MCF 10A (cell line): ENCODE measurements at places on chromosomes 12 and 14.

DNA sequence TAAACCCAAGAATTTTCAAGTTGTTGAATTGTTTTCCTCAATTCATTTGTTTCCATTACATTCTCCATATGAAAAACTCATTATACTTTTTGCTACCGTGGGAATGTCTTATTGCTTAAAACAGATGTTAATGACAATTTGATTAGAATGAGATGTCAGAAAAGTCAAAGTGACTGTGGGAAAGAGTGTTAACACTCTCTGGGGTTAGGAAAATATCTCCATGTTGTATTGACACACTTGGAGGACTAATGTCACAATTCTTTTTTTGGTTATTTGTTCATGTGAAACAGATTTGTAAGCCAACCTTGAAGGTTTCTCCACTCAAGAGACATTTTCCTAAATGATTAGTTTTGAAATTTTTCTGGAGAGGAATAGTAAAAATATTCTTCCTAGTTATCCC lies 47.2 kb upstream of the CMAS start:
- H3K27me3 ChIP-seq: no peaks in the 10 kb centered on the region
- H3K36me3 ChIP-seq: no peaks in the 10 kb centered on the region
- H3K4me1 ChIP-seq: no peaks in the 10 kb centered on the region
- no peak overlapping the region for H3K27ac ChIP-seq
- no peak overlapping the region for H3K4me3 ChIP-seq

- no peak overlapping the region for H3K4me3 ChIP-seq
- no peak overlapping the region for H3K27ac ChIP-seq
- no peaks in the 10 kb centered on the region for H3K27me3 ChIP-seq
- H3K4me1 ChIP-seq: no peaks in the 10 kb centered on the region
- H3K36me3 ChIP-seq: peaks cover 45% of the 10 kb centered on the region
These were observed 172.7 kb downstream of the ANO6 start for GRCh38 chr12:45388545-45388944.

DNA sequence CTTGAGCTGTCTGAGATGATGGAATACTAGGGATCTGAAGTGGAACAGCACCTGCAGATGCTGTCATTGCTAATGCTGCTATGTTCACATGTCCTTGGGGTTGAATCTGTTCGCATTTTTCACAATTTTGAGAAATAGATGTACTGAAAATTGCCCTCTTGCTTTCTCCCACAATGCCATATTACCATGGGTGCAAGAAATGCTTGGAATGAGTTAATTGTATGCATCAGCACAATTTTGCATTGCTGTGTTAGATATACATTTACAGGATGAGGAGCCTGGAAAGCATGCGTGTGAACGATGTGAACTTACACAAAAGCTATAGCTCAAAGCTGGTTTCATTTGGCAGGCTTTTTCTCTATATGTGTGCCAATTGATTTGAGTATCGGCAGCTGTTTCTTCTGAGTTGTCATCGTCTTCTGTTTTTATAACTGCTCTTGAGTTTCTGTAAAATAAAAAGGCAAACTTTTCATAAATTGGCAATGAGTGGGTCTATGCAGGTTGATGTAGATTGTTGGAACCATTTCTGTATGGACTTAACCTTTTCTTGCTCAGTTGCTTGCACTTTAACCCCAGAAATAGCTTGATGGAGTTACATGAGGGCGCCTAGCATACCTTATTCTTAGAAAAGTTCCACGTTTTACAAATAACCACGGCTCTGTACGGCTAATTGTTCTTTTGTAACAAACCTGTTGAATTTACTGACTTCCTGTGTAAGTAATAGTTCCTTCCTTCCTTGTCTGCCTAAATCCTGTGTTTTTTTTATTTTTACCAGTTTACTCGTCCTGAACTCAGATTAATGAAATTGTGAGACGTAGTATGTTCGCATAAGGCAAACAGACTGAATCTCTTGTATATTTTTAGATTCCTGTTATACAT lies 105.9 kb downstream of the FGD4 start:
- DNase-seq: no peak
- peaks cover 14% of the 10 kb centered on the region for H3K36me3 ChIP-seq
- H3K27me3 ChIP-seq: no peaks in the 10 kb centered on the region
- H3K27ac ChIP-seq: peak overlapping the region; percentile 47

DNA sequence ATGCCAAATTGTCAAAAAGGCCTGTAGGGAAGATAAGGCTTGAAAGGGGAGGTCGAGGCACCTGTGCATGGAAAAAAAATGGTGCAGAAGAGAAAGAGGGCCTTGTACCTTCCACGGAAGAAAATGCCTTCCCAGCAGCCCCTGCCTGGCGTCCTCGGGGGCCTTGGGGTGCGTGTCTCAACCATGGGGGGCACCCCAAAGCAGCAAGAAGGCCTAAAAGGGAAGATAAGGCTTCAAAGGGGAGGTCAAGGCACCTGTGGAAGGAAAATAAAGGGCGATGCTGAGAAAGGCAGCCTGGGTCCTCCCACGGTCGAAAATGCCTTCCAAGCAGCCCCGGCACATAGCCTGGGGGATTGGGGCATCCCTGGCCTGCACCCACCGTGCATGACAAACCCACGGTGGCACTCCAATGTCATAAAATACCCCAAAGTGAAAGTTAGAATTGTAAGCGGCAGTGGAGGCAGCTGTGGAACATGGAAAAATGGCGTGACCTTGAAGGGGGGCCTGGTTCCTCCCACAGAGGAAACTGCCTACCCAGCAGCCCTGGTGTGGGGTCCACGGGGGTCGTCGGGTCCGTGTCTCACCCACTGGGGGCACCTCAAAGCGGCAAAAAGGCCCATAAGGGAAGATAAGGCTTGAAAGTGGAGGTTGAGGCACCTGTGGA lies 275.0 kb downstream of the ALG10 start:
- no peak overlapping the region for H3K27ac ChIP-seq
- no peaks in the 10 kb centered on the region for H3K36me3 ChIP-seq
- no peak overlapping the region for H3K4me3 ChIP-seq
- no peaks in the 10 kb centered on the region for H3K27me3 ChIP-seq
- no peaks in the 10 kb centered on the region for H3K4me1 ChIP-seq

GRCh38 chr12:52493172-52493571 lies at the start of gene KRT6A:
Gene KRT6A, minus strand, starts transcription at chr12:52493257. Its CDS starts 69 bp downstream, at chr12:52493188.
- peak; percentile 90 for DNase-seq
- H3K4me3 ChIP-seq: peak within 1 kb of the TSS; percentile 93
- H3K4me1 ChIP-seq: peaks cover 61% of the 10 kb centered on the region
- peak within 1 kb of the TSS; percentile 73 for H3K27ac ChIP-seq
- H3K27me3 ChIP-seq: no peaks in the 10 kb centered on the region

DNA sequence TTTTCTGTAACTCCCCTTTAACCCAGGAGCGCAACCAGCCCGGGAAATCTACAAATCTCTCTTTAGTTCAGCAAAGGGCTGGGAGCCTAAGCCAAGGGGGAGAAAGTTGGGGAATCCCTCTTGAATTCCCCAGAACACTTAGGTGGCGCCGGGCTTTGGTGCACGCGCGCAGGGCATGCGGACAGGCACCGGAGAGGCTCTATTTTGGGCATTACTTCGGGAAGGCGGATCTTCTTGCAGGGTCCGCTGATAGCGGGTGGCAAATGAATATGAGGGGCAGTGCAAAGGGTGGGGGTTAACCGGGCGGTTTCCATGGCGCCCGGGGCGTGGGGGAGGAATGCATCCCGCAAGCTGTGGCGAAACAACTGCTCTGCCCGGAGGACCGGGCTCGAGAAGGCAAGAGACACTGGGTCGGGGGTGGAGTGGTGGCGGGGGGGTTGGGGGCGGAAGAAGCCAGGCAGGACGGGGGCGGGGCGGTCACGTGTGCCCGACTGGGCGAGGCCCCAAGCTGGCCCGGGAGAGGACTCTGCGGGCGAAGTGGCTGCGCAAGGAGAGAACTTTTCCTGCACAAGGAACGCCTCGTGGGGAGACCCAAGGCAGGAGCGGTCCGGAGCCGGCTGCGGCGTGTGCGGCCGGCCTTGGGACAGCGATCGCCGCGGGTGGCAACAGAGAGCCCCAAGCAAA lies at the start of gene FLVCR2:
FLVCR2 (plus strand) TSS at position 519 of the 684 bp plus-strand sequence. CDS start 353 bp downstream, outside the sequence.
- no peaks in the 10 kb centered on the region for H3K4me1 ChIP-seq
- H3K27me3 ChIP-seq: peaks cover 14% of the 10 kb centered on the region
- peak; percentile 72 for DNase-seq

DNA sequence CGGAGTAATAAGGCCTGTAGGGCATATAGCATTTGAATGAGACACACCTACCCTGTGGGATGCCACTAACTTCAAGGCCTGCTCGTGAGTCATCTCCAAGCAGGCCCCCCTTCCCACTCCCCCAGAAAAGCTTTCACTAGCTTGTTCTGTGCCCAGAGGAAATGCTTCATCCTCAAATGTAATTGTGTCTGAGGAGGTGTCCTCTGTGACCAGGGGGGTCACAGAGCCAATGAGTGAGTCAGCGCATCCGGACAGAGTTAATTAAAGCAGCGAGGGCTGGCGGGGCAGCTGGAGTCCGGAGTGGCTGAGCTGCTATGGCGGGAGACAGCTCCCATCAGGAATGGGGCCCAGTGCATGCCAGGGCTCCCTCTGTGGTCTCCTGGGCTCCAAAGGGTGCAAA lies 27.0 kb upstream of the ESRRB start:
- H3K4me1 ChIP-seq: no peaks in the 10 kb centered on the region
- no peak overlapping the region for H3K27ac ChIP-seq
- no peaks in the 10 kb centered on the region for H3K27me3 ChIP-seq
- H3K4me3 ChIP-seq: no peak overlapping the region
- H3K36me3 ChIP-seq: no peaks in the 10 kb centered on the region
- peak; percentile 65 for DNase-seq

GRCh38 chr12:132244724-132245295 lies 84.6 kb downstream of the GALNT9 start:
- no peak for DNase-seq
- H3K27ac ChIP-seq: no peak overlapping the region
- H3K4me1 ChIP-seq: no peaks in the 10 kb centered on the region
- H3K27me3 ChIP-seq: peaks cover 28% of the 10 kb centered on the region
- H3K4me3 ChIP-seq: no peak overlapping the region

GRCh38 chr14:47438650-47439140 lies 236.7 kb downstream of the MDGA2 start:
- peak; percentile 1 for DNase-seq
- no peaks in the 10 kb centered on the region for H3K36me3 ChIP-seq
- H3K27ac ChIP-seq: no peak overlapping the region
- peaks cover 60% of the 10 kb centered on the region for H3K27me3 ChIP-seq

DNA sequence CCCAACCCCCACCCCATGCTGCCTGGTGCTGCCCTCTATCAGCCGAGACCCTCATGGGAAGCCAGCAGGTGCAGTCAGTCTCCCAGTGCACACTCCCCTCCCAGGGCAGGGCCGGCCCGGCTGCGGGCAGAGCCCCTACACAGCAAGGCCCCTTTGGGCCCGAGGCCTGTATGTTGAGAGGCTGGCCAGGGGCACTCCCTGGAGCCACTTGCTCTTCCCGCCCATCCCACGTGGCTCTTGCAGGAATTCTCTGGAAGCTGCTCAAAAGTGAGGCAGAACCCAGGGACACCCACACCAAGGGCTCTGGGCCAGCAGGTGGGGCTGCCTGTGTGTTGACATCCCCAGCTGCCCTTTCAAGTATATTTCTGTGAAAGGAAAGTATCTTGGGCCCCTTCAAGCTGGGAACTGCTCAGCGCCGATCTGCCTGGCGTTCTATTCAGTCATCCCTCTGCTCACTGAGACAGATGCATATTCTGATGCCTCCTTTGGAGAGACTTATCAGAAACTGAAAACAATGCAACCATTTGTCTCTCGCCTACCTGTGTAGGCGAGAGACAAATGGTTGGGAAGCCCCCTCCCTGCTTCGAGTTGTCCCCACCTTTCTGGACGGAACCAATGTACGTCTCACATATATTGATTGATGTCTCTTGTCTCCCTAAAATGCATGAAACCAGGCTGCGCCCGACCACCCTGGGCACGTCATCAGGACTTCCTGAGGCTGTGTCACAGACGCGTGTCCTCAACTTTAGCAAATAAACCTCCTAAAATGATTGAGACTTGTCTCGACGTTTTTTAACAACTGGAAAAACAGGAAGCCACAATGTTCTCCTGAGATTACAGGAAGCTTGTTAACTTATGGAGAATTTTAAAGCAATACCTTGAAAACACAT lies 6.0 kb downstream of the GPR132 start:
- no peak overlapping the region for H3K27ac ChIP-seq
- H3K36me3 ChIP-seq: no peaks in the 10 kb centered on the region
- H3K27me3 ChIP-seq: peaks cover 19% of the 10 kb centered on the region
- DNase-seq: no peak

DNA sequence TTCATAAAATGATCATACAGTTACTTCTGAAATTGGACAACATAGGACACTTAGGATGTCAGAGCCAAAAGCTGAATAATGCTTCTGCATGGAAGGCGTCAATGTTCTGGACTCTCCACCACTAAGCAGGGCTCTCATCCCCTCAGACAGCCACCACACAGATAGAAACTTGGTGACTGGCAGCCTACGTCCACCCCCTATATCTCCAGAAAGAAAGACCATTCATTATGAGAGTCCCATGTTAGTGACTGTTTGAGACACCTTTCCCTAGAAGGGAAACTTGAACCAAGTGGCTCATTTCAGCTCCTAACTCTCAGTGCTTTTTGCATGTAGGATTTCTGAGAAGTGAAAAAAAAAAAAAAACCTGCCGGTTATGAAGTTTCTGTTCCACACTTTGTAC lies 251.0 kb upstream of the FKBP4 start:
- no peaks in the 10 kb centered on the region for H3K36me3 ChIP-seq
- no peaks in the 10 kb centered on the region for H3K4me1 ChIP-seq
- H3K27ac ChIP-seq: no peak overlapping the region

- DNase-seq: no peak
- H3K4me1 ChIP-seq: peaks cover 6% of the 10 kb centered on the region
- H3K27ac ChIP-seq: no peak overlapping the region
These were observed 1.6 kb downstream of the INSM2 start for GRCh38 chr14:35535483-35536112.

DNA sequence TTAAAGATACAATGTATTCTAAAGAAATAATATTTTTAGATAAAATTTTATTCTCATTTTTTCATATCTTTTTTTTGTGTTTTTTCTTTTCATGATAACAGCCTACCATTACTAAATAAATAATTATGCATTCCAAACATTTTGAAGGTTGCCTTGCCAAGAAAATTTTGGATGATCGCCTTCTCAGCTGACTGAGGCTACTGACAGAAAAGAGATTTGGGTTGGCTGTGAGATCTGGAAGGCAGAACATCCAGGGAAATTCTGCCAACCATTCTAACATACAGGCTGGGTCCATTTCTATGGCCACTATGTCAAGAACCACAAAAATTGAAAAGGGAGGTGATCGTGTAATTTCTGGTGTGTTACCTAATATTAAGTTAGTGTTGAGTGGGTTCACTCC lies 48.1 kb downstream of the GALNT8 start:
- H3K27ac ChIP-seq: no peak overlapping the region
- peaks cover 4% of the 10 kb centered on the region for H3K4me1 ChIP-seq
- no peak overlapping the region for H3K4me3 ChIP-seq
- peaks cover 6% of the 10 kb centered on the region for H3K36me3 ChIP-seq
- no peak for DNase-seq
